GM18507 (cell line): ENCODE measurements at places on chromosomes 3 and 15.

DNA sequence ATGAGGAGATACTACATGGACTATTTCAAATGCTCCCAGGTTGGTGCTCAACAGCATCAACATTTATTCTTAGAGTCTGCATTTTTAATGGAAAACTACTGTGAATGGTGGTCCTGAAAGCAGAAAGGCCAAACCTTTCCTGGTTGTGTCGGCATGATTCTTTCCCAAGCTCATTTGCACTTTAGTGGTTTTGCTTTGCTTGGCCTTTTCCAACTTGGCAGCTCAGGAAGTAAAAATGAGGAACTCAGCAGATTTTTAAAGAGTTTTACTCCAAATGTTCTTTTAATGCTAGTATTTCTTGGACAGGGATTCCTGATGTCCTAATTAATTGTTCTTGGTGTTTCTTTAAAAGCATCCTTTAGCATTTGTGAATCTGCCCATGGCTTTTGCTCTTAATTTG, 197.4 kb downstream of the SLC9A9 start:
- no peak for DNase-seq

GRCh38 chr3:172929451-172929850, 178.9 kb downstream of the ECT2 start:
- DNase-seq: no peak

DNA sequence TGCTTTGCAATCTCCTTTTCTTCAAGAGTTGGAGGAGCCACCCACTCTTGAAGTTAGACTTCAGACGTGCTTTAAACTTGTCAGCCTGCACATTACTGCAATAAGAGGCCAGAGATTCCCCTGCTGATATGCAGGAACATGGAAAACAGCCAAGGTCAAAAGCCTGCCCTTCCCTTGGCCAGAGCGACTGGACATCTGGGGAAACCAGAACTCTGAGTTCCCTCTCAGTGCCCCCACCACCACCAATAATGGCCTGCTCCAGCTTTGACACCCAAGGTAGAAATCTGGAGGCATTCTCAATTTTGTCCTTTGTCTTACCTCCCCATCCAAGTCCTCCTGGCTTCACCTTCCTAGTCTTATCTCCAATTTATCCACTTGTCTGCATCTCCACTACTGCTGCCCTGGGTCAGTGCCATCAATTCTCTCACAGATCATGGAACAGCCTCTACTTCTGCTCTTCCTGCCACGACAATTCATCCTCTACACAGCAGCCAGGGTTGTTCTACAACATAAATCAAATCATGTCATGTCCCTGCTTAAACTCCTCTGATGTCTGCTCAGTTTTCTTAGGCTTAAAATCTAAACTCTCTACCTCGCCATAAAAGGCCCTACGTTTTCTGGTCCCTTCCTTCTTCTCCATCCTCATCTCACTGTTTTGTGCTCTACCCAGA, 191.6 kb upstream of the WNT5A start:
- no peak for DNase-seq

DNA sequence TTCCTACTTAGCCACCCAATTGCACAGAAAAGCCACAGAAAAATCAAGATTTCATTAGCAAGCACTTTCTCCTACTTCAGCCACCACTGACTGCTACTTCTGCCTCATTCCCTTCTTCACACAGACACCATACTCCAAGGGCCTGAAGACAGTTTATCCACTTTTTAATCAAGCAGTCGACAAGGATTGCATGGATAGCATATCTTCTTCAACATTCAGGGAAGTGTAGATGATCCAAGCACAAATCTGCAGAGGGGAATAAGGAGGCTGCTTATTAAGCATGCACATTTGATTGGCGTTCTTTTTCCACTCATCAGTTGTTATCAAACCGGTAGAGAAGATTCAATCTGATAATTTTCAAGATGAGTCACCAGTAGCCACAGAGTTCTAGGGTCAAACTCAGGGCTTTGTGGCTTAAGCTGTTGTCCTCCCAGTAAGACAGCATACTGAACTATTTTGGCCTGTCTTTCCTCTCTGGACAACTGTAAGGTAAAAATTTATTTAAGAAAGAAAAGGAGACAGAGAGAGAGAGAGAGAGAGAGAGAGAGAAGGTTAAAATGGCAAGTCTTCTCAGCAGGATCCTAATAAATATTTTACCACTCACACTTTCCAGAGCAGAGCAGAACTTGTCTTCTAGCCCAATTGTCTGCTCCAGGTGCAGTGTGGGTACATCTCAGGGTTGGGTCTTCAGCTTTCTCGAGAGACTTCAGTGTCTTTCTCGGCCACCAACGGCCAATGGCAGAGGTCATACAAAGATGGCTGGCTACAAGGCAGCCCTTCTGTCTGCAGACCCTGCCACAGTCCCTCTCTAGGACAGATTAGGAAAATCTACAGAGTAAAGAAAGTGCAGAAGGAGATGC, 80.6 kb upstream of the BHLHE40 start:
- DNase-seq: peak; percentile 54

- DNase-seq: no peak
Measured at GRCh38 chr3:14787630-14788029, 31.1 kb upstream of the FGD5 start.

DNA sequence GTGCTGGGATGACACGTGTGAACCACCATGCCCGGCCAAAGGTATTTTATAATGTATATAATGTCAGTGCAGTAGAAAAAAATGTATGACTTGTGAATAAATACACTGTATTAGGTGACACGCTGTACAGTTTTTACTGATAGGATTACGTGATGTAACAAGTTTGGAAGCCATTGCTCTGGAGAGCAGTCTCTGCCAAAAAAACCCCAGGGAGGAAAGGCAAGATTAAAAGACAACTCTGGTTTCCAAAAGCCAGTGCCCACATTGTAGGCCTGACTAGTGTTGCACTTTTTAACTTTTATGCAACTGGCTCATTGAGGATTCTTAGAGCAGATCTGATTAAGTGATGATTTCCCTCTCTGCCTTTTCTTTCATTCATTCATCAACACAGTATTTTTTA, 62.0 kb upstream of the SLC2A2 start:
- DNase-seq: no peak

- no peak for DNase-seq
Measured at GRCh38 chr3:173876476-173876875, 478.9 kb downstream of the NLGN1 start.

DNA sequence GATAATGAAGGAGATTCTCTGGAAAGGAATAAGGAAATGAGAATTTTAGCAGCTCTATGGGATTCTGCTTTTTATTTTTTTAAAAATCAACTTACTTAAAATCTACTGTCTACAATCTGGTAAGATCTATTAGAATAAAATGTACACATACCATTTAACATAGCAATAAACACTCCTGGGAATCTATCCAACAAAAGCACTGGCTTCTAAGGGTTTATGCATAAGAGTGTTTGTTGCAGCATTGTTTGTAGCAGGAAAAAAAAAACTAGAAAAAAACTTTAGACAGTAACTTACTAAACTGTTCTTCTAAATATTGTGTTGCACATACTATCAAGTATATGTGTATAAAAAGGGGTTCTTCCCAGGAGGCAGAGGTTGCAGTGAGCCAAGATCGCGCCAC, 15.7 kb upstream of the RBP1 start:
- no peak for DNase-seq
